ENCODE measurements at places on chromosomes 6 and 20. TPM values are rescaled to one million over a fixed set of nuclear protein-coding genes. Genes with fewer than 3 reads are reported as not detected.

The PIM1 gene
- polyA plus RNA-seq: 20.9 TPM

- DNase-seq: no peak
These were observed 27.2 kb upstream of the BRPF3 start for GRCh38 chr6:36169023-36170007.

GRCh38 chr20:4053071-4053919, 37.9 kb upstream of the RNF24 start:
- DNase-seq: no peak

DNA sequence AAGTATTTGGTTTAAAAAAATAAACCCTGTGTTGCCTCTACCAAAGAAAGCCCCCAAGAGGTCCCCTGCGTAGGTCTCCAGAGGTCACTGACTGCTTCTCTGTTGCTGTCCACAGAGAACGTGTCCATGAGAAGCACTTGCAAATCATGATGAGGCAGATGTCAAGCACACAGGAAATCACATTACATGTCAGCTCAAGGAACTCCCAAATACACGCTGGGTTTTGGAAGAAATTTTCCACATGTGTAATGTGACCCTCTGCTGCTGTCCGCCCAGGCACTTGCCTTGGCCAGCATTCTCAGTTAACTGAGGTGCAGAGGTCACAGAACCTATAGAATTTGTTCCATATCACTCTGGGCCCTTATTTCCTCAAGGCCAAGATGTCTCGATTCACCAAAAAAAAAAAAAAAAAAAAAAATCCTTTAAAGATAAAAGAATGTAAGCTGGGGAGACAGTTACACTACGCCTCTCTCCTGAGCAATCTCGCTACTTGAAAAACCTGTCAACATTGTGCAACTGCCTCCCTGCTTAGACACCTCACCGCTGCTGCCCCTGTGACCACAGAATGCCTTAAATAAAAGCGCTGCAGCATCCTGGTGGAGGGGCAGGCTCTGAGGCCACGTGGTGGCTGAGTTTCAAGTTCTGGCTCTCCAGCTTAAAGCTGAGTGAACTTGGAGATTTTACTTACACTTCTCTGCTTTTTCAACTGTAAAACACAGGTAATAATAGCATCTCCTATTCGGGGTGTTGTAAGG, 42.3 kb downstream of the SLC22A23 start:
- DNase-seq: no peak

DNA sequence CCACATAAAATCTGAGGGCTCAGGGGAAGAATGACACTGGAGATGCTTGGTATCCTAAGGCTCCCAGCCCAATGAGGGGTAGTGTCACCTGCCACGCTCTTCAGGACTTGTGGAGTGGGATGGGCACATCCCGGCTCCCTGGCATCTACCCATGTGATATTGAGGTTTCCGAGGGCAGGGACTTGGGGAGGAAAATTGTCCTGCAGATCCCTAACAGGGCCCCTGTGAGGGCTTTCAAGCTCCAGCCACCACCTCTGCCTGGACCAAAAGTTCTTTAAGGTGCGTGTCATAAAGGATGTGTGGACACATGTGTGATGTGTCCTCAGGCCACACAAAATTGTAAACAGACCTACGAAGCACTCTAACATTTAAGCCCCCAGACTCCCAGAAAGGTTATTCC, 2.5 kb downstream of the SCML4 start:
- no peak for DNase-seq

DNA sequence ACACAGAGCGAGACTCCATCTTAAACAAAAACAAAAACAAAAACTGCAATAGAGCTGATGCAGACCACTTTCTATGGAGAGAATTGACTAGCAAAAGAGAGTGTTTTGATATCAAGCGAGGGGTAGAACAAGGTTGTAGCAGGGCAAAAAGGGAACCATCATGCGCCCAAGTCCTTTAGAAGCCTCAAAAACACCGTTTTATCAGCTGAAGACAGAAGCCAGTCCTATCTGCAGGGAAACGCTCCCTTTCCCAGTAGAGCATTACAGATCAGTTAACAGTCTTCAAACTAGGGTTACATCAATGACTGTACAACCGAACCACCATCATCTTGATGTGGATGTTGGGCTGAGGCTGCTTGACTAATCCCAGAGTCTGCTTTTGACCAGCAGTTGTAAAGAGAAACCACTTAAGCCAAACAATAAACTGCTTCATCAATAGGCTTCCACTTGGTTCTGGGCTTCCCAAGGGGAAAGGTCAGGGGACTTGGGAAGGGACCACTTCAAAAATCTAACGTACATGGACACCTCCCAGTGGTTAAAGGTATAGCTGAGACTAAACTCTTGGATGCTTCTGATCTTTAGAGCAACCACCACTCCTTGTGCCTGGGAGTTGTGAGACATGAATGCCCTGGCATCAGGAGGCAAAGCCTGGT, 59.6 kb upstream of the SPDEF start:
- no peak for DNase-seq

The DDO gene
- polyA plus RNA-seq: 0.31 TPM

DNA sequence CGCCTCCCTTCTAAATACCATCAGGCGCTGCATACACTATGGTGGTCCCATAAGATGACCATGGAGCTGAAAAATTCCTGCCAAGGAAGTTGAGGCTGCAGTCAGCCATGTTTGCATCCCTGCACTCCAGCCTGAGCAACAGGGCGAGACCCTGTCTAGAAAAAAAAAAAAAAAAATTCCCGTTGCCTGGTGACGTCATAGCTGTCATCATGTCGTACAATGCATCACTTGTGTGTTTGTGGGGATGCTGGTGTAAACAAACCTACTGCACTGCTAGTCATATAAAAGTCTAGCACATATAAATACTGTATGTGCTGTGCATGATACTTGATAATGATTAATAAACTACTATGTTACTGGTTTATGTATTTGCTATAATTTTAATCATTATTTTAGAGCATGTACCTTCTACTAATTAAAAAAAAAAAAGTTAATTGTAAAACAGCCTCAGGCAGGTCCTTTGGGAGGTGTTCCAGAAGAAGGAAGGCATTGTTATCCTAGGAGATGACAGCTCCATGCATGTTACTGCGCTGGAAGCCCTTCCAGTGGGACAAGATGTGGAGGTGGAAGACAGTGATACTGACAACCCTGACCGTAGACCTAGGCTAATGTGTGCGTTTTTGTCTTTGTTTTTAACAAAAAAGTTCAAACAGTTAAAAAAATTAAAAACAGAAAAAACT, 132.6 kb downstream of the BANF2 start:
- no peak for DNase-seq

The CGA gene
- 7.5 TPM for polyA plus RNA-seq

The FOXA2 gene
- not detected for polyA plus RNA-seq

DNA sequence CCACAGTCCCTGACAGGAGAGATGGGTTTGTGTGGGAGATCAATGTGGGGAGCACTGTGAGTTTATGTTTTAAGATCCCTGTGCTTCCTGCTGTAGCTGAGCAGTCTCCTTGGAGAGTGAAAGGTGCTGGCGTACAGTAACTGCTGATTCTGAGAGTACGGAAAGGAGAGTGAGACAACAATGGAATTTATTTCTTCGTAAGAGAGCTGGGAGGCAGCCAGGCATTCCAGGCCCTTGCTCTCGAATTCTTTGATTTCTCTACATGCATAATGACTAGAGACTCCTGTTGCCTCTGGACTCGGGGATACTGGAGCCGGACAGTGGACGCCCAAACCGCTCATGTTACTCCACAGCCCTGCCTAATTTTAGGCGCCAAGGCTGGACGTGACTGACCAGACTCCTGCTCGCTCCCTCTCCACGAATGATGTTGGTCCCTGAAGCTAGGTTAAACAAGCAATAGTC, 131.0 kb upstream of the PHACTR1 start:
- DNase-seq: no peak

- no peak for DNase-seq
These were observed 17.1 kb downstream of the MRPL14 start for GRCh38 chr6:44110005-44110676.

Measured in muscle of arm (tissue), 14 donors.